ENCODE measurements at places on chromosomes 1 and 21. TPM values are rescaled to one million over a fixed set of nuclear protein-coding genes. Genes with fewer than 3 reads are reported as not detected.

Gene FBXO42
- polyA plus RNA-seq, result 5.2 TPM

Gene SFN
- polyA plus RNA-seq, result 1.8 TPM

DNA sequence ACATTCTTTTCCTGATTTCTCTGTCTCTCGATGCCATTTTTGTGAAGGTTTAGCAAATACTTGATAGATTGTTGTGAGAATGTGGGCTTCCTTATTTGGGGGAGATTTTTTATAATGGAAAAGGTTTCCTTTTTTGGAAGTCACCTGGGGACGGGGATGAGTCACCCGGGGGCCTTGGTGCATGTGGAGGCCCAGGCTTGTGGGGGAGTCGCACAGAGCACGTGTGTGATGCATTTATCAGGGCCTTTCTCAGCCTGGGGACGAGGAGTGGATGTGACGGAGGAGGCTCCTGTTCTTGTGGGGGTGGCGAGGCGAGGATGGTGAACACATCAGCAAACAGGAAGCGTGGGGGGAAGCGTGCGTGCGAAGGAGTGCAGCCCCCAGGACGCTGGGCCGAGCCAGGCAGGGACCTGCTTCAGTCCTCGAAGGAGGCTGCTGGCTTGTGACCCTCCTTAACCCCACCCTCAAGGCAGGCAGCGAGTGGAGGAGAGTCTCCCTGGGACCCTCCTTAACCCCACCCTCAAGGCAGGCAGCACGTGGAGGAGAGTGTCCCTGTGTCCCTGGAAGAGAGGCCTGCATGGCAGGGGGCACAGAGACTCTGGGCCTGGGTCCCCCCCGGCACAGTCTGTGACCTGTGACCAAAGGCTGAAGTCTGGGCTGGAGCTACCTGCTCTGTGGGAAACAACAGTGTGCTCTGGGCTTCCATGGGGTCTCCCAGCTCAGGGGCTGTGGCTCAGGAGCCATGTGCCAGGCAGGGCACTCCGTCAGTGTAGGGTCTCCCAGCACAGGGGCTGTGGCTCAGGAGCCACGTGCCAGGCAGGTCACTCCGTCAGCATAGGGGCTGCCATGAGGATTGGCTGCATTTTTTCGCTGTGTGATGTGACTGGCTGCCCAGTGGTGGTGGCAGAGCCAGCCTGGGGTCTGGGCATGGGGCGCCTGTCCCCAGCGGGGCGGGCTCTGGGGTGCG is 57.2 kb downstream of the AGPAT3 start:
- no peak for DNase-seq

DNA sequence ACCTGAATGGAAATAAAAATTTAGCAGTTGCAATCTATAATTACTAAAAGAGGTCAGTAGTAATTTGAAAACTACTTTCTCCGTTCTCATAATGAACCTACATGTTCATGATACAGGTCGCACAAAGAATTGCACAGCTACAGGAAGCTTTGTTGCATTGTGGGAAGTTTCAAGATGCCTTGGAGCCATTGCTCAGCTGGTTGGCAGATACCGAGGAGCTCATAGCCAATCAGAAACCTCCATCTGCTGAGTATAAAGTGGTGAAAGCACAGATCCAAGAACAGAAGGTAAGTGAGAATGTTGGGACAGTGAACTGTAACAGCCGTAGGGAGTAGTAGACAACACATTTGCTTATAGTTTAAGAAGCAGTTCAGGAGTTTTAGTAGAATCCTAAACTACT is 68.8 kb upstream of the BMP8A start:
- no peak for DNase-seq

- DNase-seq, result no peak
Measured at GRCh38 chr1:194184425-194184824, 998.0 kb upstream of the B3GALT2 start.

GRCh38 chr1:39657923-39658485 is 13.9 kb downstream of the NT5C1A start:
- DNase-seq, result peak; percentile 93

GRCh38 chr1:84653130-84653677 is 37.1 kb downstream of the SSX2IP start:
- DNase-seq, result peak; percentile 13
